ENCODE measurements at places on chromosomes 3 and 15.

DNA sequence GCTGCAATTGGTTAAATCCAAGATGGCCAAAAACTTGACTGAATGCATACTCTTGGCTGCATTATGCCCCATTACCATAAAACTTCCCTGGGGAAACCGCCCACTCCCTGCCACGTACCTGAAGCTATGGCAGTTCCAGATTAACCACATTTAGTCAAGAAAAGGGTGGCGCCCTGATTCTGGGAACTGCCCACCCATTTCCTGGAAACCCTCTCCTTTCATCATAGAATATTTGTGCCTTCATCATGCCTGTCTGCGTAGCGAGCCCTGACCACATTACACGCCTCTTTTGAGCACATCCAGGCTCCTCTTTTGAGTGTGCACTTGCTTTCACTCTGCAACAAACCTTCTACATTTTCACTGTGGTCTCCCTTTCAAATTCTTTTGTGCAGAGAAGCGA, 5.2 kb downstream of the LINS1 start:
- ATAC-seq: no peak

DNA sequence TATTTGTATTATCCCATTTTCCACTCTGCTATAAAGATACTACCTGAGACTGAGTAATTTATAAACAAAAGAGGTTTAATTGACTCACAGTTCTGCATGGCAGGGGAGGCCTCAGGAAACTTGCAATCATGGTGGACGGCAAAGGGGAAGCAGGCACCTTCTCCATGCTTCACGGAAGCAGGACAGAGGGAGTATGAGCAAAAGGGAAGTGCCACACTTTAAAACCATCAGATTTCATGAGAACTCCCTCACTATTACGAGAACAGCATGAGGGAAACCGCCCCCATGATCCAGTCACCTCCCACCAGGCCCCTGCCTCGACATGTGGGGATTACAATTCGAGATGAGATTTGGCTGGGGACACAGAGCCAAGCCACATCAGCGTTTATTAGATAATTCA, 172.8 kb downstream of the NR2F2 start:
- ATAC-seq: no peak

DNA sequence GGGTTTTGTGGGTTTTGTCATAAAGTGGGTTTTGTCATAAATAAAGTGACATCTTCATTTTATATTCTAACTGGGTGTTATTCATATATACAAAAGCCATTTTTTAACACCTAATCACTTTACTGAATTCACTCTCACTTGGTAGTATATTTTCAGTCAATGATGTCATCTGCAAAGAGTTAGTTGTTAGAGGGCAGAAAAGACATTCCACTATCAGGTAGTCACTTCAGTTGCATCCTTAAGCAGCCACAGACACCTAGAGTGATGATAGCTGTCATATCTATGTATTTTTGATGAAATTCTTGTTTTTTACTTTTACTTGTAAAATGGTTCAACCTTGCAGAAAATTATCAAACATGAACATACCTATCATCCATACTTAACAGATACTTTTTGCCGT, 89.0 kb downstream of the DHX36 start:
- ATAC-seq: no peak

DNA sequence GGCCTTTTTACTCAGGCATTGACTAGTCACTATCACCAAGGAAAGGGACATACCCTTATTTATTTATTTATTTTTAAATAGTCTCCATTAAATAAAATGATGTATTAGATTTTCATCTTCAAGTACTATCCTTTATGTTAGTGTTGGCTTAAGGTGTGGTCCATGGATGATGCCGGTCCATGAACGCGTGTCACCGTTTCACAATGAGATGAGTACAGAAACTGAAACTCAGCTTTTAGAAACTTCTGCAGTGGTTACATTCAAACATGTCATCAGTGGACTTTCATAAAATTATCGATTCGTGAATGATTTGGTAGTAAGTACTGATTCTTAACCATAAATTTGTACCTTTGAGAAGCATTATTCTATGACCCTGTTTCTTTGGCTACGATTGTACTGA, 166.6 kb downstream of the SATB1 start:
- ATAC-seq: no peak

DNA sequence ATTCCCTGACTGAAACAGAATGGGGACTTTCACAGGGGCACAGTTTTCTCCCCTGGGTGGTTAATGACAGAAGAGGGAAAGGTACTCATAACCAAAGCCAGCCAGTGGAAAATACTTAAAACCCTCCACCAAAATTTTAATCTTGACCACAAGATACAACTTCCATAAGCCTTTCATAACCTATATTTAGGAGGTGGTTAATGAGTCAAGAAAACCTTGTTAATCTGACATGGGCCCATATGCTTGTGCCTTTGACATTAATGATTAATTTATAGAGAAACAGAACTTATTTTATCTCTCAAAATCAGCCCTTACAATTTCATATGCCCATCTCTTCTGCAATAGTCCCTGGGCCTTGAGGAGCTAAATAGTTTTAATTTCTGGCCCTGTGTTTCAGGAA, 31.2 kb downstream of the IQCF6 start:
- ATAC-seq: no peak

DNA sequence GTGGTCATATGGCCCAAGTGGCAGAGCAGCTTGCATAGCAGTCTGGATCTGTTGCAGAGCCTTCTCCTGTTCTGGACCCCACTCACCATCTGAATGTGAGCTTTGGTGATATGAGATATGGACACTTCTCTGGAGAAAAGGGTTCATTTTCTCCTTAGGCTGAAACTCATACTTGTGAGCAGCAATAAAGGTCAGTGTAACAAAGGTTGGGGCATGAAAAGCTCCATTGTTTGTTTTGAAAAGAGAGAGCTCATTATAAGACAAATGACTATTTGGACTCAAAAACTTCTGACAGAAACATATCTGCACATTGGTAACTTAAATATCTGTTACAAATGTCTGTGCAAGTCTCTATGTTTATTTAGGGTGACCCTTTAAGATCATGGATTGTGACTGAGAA, 517.3 kb downstream of the MFSD1 start:
- no peak for ATAC-seq

- ATAC-seq: no peak
These were observed 109.5 kb upstream of the KCNAB1 start for GRCh38 chr3:156010829-156011228.

DNA sequence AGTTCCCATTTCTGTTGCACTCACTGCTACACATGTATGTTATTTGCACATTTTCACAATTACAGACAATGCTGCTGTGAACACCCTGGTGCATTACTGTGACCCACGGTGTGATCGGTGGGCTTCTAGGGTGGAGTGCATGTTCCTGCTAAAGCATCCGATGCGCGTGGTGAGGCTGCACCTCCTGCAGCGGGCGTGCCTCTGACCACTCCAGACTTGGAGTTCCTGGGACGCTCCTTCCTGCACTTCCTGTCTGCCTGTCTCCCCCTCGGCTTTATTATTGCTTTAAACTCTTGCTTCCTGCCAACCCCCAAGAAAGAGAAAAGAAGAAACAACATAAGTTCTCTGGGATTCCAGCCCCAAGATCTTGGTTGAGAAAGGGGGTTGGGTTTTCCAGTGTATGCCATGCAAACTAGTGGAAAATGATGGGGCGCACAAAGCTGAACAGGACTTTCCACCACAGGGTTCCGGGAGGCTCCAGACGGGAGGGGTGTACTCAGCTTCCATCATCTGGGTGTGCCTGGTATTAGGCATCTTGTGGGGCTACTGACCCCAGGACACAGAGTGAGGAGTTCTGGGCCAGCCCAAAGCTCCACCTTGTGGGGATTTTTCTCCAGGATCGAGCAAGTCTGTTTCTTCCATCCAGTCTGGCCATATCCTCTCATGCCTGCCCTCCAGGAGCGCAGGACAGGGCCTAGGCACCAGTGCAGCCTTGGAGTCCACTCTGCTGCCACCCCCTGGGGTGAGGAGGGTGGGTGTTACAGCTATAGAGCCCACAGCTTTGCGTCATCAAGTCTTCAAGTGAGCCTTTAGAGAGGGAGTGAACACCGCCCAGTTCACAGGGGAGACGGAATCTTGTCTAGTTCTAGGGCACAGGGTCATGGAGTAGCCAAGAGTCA, 11.2 kb downstream of the RPL32 start:
- no peak for ATAC-seq

- ATAC-seq: no peak
These were observed 35.8 kb upstream of the SLCO2A1 start for GRCh38 chr3:134065252-134066157.
